ENCODE measurements at places on chromosomes 3 and 15.

- DNase-seq: peak; percentile 26
These were observed 753 bp downstream of the INAFM2 start for GRCh38 chr15:40323953-40324937.

- no peak for DNase-seq
These were observed 242.0 kb downstream of the NEK10 start for GRCh38 chr3:27127195-27127594.

DNA sequence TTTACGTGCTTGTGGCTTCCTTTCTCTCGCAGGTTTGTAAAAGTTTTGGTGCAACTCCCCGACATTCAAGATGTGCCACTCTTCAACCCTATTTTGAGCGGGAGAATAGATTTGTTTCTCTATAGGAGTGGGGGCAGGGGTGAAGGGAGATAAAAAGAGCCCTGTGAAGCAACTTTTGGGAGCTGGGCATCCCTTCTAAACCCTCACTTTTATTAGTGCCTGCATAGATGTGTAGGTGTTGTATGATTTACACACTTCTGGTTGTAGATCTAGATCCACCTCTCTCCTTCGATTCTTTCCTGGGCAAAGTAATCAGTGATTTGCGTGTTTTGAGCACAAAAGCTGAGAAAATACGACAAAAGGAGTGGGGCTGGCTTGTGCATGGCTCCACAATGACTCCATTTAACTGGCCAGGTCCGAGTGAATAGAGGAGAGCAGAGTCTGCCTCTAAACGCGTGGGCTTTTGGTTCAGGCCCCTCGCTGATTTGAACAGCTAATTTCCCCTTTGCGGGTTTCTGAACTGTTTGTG lies 17.7 kb downstream of the SOX2 start:
- DNase-seq: no peak

GRCh38 chr15:100631831-100632230 lies 29.4 kb downstream of the ASB7 start:
- no peak for DNase-seq

DNA sequence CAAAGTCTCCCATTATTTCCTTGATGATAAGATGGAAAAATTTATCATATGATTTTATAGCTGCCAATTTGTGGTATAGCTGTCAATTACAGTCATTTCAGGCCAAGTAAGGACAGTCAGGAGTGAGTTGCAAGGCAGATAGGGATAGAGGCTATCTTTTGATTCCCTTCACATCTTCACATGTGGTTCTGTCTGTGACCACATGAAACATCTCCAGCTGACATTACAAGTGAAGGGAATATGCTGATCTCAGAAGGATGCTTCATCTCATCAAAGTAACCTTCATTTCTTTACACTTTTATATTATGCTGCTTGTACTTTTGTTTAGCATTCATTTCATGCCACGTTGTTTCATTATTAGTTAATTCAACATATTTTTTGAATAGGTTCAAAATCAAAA lies 136.9 kb upstream of the CFAP20DC start:
- no peak for DNase-seq

DNA sequence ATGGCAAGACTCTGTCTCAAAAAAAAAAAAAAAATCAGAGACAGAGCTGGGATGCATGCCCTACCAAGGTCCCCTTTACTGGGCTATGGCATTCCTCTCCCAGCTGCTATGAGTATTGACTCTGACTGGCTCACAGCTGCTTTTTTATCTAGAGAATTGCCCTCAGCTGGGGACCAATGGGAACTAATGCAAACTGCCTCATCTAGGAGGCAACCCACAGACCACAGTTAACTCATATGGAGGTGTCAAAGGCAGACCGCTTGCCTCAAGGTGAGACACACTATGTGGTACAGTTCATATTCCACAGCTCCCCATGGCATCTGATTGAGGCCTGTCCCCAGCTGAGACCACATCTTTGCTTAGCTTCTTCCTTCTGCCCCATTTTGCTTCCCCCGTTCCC lies 183.5 kb upstream of the EOMES start:
- no peak for DNase-seq

GRCh38 chr15:33191591-33191990 lies 2.9 kb downstream of the FMN1 start:
- no peak for DNase-seq

- DNase-seq: peak; percentile 64
These were observed 35.3 kb upstream of the SEMA4B start for GRCh38 chr15:90165659-90166489.

DNA sequence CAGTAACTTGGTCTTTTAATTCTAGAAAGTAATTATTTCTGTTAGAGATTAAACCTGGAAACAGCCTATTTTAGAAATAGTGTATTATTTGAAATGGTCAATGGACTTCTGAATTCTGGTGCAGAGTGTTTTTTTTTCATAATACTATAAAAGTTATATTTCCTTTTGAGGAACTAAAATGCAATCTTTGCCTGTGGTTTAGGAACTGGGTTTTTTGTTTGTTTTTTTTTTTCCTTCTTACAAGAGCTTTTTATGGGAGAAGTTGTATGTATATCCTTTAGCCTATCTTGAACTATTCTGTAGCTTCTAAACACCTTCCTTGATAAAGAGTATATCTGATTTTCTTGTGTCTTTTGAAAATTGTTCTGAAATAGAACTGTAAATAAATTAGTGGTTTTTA lies 88.3 kb downstream of the ARIH1 start:
- no peak for DNase-seq

DNA sequence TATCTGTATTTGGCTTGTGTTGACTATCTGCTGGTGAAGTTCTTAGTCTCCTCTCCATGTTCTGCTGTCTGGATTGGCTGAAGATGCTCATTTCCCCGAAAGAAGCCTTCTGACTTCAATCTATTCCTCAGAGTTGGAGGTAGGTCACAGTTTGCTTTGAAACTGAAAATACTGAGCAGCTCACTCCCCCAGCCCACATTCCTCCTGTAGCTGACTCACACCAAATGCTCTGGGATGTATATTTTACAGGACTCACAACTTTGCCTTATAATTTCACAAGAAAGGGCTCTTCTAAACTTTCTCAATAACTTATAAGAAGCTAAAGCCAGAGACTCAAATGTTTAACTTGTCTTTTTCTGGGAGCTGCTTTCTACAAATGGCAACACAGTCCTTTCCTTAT lies 36.3 kb upstream of the SNX4 start:
- no peak for DNase-seq

- no peak for DNase-seq
These were observed 50.2 kb downstream of the TGM4 start for GRCh38 chr3:44924457-44925084.

DNA sequence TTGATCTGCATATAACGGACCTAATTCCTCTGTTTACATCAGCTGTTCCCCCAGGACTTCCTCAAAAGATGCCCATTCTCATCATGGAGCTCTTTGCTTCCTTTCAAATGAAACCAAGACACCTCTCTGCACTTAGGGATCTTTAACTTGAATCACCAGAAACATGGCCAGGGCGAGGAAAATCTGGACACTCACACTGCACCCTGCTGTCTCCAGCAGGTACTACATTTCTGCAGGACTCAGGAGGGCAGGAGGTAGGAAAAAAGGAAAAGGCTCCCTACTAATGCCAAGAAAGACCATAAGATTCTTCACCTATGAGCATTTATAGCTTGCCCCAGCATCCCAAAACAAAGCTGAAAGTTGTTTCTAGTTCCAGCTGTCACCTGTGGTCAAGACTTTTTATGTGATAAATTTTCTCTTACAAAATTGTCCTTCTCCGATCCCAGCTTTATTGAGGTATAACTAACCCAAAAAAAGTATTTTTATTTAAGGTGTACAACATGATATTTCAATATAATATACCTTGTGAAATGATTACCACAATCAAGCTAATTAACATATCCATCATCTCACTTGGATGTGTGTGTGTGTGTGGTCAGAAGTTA lies 87.3 kb upstream of the C15orf61 start:
- DNase-seq: peak; percentile 8

- no peak for DNase-seq
These were observed 98.4 kb downstream of the SLC49A4 start for GRCh38 chr3:122893282-122893681.

GRCh38 chr15:74390647-74391288 lies 23.3 kb upstream of the CYP11A1 start:
- no peak for DNase-seq

GRCh38 chr15:68379058-68379758 lies 52.8 kb downstream of the ITGA11 start:
- no peak for DNase-seq

GRCh38 chr15:61768131-61768530 lies 292.1 kb downstream of the VPS13C start:
- DNase-seq: no peak

- DNase-seq: peak; percentile 33
These were observed 7.0 kb downstream of the GNAI2 start for GRCh38 chr3:50242851-50243542.

GRCh38 chr3:65793495-65794200 lies 245.1 kb downstream of the MAGI1 start:
- DNase-seq: no peak

DNA sequence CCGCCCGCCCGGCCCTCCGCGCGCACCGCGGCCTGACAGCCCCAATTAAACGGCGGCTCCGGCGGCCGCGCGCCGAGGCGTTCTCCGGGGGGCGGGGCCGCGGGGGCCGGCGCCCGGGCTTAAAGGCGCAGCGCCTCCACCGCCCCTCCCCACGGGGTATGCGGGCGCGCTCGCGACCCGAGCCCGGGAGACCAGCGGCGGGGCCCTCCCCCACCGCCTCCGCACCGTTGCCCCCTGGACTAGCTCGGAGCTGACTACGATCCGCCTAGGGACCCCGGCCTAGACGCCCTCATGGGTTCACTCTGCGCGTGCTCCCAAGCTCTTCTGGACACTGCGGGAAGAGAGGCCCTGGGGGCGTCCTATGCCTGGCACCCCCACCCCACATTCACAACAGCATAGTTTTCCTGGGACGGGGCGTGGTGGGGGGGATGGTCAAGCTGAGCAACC lies at the start of gene DUSP7:
DUSP7 (minus strand) TSS at position 51 of the 447 bp plus-strand sequence. CDS start 205 bp downstream, outside the sequence.
- DNase-seq: peak; percentile 79

DNA sequence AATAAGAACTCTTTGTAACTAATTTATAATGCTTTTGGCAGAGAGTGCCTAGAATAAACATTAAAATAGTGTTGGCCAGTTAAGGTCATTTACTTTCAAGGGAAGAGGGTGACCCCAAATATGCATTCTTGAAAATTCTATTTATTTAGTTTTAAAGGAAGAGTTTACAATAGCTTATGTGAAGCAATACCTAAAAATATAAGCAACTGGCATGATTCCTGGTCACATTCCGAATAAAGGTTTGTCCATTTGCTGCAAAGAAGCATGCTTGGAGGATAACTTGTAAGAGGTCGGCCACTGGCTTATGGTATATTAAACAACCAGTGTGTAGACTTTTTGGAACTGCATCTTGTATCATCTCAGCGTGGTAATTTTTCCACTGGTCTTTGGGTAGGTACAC lies 10.2 kb downstream of the MITF start:
- DNase-seq: no peak

GRCh38 chr3:64827431-64827830 lies 139.6 kb upstream of the ADAMTS9 start:
- DNase-seq: no peak
